Stimulated activated CD4-positive, alpha-beta T cell treated with anti-CD3 and anti-CD28 coated beads, Interleukin-1b, Interleukin-23, amount 100 ng/mL, for 4 hours (primary cell): ENCODE measurements at places on chromosomes 2 and 18.

DNA sequence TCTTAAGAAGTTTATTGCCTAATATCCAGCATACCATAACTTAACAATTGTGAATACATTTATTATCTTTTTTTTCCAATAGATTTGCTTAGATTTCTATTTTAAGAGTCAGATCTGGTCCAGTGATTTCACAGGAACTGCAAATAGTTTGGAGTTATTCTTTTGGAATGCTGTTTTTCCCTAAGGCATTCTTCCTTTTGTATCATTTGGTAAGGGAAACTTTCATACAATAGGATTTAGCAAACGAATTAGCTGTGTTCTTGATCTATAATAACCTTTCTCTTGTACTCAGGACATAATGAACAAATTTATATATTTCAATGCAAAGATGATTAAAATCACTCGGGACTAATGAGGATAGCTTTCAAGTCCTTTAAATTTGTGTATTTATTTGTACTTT, 201.6 kb downstream of the ERBB4 start:
- no peak for DNase-seq

GRCh38 chr2:175815537-175815936, 186.5 kb downstream of the LNPK start:
- no peak for DNase-seq

- DNase-seq: no peak
Observed at GRCh38 chr2:24313744-24314632, 46.3 kb downstream of the ITSN2 start.

DNA sequence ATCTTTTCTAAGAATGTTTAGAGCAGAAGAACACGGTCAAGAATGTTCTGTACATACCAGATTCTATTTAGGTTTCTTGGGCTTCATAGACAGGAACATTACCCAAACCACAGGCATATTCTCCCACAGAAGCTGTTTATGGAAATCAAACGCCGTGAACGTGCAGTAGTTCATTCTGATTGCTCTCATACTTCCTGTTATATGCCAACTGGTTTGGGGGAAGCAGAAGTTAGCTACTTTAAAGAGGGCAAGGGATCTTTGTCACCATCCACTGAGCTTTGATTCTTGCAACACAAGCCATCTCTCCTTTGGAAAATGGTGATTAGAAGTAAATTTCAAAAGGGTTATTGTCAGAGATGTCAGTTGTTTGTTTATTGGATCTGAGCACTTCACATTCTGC, 182.2 kb upstream of the NRP2 start:
- DNase-seq: no peak

- no peak for DNase-seq
Observed at GRCh38 chr2:58081000-58081399, 34.4 kb downstream of the VRK2 start.

GRCh38 chr18:39494211-39494896, 1928.8 kb upstream of the CELF4 start:
- DNase-seq: no peak

GRCh38 chr2:113791697-113792590, 35.5 kb upstream of the SLC35F5 start:
- DNase-seq: no peak

- no peak for DNase-seq
Observed at GRCh38 chr2:131426727-131427126, 49.2 kb upstream of the TUBA3D start.

DNA sequence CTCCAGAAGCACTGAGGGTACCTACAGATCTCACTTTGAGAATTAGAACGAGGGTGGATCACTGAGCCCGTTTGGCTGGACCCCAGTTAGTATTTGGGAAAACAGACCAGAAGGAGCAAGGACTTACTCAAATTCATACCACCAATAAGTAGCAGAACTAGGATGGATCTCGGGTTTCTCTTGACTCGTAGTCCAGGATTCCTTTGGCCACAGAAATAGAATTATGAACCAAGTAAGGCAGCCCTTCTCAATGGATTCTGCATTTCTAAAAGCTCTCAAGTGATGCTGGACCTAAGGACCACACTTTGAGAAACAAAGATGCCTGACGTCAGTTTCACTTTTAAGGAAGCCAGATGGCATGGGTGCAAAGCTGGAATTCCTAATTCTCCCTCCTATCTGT, 153.0 kb downstream of the KLHL29 start:
- DNase-seq: no peak

GRCh38 chr2:38498045-38498481, 104.7 kb downstream of the HNRNPLL start:
- no peak for DNase-seq

DNA sequence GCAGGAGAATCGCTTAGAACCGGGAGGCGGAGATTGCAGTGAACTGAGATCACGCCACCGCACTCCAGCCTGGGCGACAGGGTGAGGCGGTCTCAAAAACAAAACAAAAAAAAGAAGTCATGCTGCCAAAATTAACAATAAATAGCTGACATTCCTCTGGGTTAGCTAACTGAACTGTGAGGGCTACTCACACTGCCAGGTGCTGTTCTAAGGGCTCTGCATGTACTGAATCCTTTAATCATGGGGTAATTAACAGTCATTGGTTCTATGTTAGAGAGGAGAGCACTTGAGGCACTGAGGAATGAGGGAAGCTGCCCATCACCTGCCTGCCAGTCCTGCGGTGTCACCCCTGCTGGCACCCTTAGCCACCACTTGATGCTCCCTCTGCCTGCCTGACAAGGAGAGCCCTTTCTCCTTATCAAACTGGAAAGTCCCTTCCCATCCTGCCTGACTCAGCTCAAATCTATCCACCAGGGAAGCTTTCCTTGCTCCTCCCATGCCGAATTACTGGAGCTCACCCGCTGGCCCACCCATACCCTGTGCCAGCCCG, 73.0 kb upstream of the RIOK3 start:
- no peak for DNase-seq

DNA sequence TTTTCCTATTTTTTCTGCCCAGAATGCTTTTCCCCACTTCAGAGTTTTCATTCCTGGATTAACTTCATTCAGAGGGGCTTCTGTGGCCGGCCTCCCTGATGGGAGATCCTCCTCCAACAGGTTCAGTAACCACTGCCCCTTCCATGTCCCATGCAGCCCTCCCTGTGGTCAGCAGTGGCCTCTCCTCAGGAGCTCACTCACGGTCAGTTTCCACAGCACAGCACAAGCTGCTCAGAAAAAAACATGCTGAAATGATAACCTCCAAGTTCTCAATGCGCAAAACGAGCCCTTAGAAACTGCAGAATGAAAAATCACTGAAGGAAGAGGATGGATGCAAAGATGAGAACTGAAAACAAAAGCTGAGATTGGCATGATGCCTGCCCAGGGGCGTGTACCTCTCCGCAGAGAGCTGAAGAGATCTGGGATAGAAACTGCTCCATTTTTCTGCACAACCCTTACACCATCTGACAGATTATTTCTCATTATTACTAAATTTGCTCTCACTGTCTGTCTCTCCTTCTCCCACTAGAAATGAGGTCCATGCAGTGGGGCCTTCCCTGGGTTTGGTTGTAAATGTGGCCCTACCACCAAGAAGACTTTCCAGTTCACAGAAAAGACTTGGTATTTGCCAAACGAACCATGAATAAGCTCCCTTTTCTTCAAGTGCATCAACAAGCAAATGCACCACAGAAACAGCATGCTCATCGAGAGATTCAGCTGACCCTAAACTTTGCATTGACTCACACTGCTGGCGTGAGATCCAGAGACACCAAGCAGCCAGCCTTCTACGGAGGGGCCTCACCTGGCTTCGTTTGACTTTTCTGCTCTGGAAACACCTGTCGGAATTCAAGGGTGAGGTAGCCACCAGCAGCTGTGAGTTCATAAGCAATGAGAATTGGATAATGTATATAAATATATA, 51.5 kb downstream of the TMEM18 start:
- no peak for DNase-seq

DNA sequence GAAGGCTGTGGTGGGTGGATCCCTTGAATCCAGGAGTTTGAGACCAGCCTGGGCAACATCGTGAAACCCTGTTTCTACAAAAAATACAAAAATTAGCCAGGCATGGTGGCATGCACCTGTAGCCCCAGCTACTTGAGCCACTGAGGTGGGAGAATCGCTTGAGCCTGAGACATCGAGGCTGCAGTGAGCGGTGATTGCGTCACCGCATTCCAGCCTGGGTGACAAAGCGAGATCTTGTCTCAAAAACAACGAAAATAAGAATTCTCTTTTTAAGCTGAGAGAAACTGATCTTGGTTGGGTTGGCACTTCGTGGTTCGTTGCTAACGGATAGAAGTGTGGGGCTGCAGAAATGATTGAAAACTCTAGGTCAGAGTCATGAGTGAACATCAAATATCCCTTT, 109.3 kb upstream of the CNGA3 start:
- no peak for DNase-seq

DNA sequence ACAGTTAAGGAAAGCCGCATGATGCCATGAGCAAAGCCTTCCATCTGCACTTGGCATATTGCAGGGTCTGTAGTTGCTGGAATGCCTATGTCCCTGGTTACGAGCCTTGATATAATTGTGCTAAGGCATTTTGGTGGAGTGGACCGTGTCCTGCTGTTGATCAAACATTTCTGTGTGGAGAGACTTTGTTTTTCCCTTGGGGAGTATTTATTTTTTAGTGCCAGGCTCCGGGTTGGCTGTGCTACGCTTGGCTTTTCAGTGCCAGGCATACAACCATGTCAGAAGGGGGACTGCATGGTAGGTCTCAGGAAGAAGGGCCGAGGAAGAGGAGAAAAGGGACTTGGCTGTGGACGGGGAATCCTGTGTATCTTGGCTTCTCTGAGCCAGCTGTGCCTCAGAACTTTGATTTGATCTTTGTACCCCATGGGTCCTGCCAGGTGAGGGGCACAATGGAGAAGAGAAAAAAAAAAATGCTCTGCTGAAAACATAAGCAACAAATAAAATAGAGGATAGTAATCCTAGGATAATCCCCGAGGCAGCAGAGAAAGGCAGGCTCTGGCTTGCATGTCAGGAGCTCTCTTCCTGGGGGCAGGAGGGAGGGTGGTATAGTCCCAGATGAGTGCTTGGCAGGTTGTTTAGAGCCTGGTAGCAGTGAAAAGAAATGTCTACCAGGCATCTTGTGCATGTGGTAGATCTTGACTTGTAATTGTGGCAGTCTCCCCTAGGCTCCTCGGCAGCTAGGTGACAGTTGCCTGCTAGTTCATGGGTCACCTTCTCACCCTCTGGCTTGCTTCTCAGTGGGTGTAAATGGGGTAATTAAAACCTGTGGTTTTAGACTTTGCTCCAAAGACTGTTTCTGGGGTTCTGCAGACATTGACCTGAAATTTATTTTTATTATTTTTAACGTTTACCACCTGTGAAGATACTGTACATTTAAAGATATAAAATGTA, 233.0 kb downstream of the NEDD4L start:
- no peak for DNase-seq

GRCh38 chr18:74128159-74128558, 19.5 kb downstream of the FBXO15 start:
- no peak for DNase-seq

DNA sequence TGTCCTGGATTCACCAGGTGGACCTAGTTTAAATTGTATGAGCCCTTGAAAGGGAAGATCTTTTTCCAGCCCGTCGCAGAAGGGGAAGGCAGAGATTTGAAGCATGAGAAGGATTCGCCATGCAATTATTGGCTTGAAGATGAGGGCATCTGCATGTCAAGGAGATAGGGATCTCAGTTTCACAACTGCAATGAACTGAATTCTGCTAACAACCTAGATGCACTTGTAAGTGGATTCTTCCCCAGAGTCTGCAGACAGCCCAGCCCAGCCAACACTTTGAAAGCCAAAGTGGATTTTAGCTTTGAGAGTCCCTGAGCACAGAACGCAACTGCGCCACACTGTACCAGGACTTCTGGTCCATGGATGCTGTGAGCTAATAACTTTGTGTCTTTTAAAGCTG, 286.0 kb downstream of the TSN start:
- DNase-seq: no peak
